ENCODE measurements at places on chromosomes 12 and 14. TPM values are rescaled to one million over a fixed set of nuclear protein-coding genes. Genes with fewer than 3 reads are reported as not detected.

The ARHGAP9 gene
- total RNA-seq: not detected

The CD4 gene
- total RNA-seq: not detected

The RNASE2 gene
- not detected for total RNA-seq

The MGAT2 gene
- total RNA-seq: 55.4 TPM

DNA sequence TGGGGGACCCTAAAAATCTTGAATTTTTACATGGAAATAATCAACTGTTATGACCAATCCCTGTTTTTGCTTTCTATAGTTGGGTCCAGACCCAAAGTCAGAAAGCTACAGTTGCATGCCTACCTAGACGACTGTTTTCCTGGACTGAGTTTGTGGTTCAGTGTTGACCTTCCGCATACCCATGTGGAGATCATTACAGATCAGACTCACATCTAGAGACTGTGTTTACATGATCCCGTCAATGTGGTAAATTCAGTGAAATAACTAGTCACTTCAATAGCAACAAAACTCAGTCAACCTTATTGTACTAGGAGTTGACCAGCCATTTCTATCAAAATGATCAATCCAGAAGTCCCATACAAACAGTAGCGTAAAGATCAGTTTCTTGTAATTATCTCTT, 257.6 kb downstream of the EGLN3 start:
- DNase-seq: peak; percentile 90

GRCh38 chr14:105223260-105223659, 25.1 kb upstream of the BTBD6 start:
- peak; percentile 80 for DNase-seq

- no peak for DNase-seq
These were observed 65.6 kb downstream of the FERMT2 start for GRCh38 chr14:52885230-52885629.

DNA sequence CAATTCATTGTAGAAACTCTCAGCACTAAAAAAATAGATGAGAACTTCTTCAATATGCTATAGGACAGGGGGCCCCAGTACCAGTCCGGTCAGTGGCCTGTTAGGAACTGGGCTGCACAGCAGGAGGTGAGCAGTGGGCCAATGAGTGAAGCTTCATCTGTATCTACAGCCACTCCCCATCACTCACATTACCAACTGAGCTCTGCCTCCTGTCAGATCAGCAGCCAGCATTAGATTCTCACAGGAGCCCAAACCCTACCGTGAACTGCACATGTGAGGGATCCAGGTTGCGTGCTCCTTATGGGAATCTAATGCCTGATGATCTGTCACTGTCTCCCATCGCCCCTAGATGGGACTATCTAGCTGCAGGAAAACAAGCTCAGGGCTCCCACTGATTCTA, 15.7 kb upstream of the ANO2 start:
- DNase-seq: no peak

DNA sequence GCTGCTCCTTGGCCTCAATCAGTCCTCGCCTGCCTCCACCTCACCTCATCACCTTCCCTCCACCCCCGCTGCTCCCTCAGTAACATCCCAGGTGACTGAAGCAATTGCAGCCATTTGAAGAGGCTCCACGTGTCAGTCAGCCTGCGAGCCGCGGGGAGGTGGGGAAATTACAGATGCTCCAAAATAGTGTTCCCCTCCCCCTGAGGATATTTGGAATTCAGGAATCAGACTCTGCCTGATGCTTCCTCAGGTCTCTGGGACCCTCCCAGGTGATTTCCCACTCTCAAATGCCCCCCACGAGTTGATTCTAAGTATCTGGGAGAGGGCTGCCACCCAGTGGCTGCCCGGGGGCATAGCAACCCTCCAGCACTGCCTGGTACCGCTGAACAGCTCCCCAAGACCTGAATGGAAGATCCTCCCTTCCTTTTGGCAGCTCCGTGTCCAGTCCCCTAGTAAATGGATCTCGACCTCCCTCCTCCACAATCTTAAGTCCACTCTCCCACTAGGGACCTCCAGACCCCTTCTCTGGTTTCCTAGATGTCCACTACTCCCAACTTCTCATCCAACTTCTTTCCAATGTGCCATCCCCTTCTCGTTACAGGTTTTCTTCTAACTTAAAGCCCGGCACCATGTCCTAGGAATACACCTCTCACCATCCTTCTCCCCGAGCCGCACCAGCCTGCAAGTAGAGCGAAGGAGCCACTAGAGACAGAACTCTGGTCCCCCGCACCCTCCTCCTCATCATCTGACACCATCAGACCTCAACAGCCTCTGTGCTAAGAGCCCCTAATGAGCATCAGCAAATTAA, 1.4 kb upstream of the ASIC1 start:
- DNase-seq: peak; percentile 66

GRCh38 chr14:20386276-20386855, 26.9 kb downstream of the TEP1 start:
- no peak for DNase-seq

- DNase-seq: no peak
These were observed 399.1 kb downstream of the GXYLT1 start for GRCh38 chr12:41745593-41745992.

GRCh38 chr14:41773536-41774279, 167.0 kb downstream of the LRFN5 start:
- no peak for DNase-seq

- no peak for DNase-seq
These were observed 80.4 kb downstream of the DUSP16 start for GRCh38 chr12:12482150-12482761.

DNA sequence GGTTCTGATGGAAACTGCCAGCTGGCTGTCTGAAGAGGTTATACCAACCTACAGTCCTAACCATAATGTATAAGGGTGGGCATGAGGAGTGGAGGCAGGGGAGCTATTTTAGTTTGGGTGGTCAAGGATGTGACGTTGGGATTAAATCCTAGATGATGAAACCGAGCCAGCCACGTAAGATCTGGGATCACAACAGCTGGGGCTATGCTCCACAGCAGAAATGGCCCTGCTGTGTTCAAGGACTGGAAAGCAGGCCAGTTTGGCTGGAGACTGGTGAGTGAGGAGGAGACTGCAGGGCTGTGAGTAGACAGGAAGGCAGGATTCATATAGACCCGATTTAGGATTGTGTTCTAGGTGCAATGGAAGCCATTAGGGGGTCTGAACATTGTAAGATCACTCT, 66.1 kb downstream of the SAMD4A start:
- DNase-seq: no peak

DNA sequence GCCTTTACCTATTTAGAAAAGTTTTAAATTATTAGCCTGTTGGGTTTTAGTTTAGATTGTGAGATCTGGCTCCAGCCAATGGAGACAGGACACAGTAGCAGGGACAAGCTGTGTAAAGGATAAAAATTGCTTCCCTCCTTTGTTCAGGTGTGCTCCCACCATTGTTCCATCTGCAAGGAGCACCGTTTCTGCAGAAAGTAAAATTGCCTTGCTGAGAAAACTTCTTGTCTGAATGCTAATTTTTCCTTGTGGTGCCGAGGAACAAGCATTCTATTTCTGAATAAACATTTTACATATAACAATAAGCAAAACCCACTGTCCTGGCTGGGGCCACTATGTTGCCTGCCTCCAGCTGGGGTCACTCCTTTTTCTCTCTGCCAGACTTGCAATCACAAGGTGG, 72.7 kb upstream of the ZFP36L1 start:
- DNase-seq: no peak
